ENCODE measurements at places on chromosomes 3 and 15. TPM values are rescaled to one million over a fixed set of nuclear protein-coding genes. Genes with fewer than 3 reads are reported as not detected.

DNA sequence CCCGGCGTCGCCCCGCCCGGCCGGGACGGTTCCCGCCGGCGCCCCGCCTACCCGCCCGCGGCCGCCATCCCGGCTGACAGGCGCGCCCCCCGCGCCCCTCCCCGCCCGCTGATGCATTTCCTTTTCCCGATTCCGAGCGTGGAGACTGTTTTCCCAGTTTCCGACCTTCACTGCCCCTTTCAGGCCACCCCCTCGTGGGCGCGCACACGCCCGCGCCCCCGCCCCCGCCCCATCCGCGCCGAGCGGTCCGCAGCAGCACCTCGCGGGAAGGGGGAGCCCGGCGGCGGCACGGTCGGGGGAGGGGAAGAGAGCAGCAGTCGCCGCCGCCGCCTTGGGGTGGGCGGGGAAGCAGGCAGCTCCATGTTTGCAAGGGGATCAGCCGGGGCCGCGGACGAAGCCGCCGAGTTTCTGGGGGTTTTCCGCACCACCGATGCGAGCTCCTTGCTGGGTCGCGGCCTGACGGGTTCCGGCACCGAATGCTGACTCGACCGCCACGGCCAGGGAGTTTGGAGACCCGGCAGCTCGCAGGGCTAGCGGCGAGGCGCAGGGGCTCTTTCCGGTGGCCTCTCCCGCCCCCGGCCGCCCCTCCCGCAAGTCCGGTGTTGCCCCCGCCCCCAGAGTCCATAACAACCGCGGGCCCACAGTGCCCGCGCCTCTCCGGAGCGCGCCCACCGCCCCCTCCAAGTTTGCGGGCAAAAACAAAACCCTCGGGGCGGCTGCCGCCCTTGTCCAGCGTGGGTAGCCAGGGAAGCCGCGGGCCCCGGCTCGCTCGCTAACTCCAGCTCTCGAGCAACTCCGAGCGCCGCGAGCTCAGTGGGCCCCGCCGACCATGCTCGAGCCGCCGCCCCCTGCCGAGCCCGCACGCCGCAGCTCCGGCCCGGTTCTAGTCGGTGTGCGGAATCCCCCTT, 3.2 kb upstream of the SIN3A start:
- peak overlapping the region; percentile 93 for H3K4me3 ChIP-seq
- H3K27ac ChIP-seq, result peak overlapping the region; percentile 97
- H3K4me1 ChIP-seq, result peaks cover 37% of the 10 kb centered on the region
- H3K27me3 ChIP-seq, result no peaks in the 10 kb centered on the region
- peak; percentile 90 for DNase-seq

DNA sequence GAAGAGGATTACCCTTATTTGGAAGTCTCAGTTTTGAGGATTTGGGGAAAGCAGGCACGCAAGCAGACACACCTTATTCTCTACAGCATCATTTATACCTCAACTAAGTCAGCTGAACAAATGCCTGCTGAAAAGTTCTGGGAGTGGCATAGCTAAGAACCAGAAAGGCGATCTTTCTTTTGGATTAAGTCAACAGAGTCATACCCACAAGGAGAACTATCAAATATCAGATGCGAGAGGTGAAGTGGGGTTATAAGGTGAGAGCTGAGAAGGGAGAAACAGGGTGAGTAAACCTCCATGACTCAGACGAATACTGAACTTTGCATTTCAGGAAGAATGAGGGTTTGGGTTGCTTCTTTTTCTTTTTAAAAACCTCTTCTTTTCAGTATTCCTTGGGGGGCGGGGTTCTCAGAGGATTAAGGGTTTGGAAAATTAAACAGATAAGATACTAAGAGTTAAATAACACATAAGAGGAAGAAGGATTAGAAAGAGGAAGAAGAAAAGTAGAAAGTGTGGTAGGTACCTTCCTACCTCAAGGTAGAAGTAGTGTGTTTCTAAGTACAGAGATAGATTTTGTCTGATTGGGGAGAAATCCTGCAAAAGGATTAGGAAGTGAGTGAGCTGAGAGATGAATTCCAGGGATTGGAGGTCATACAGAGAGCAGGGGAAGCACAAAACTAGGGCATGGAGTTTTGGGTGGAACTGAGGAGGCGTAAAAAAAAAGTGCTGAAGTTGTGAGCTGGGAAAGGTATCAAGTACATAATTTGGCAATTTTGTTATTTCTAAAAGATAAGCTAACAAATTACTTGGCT, 41.3 kb upstream of the ICE2 start:
- peak overlapping the region; percentile 22 for H3K4me3 ChIP-seq
- H3K4me1 ChIP-seq, result peaks cover 22% of the 10 kb centered on the region
- H3K27ac ChIP-seq, result no peak overlapping the region

GRCh38 chr3:182921665-182922355, 58.5 kb downstream of the DCUN1D1 start:
- no peak overlapping the region for H3K27ac ChIP-seq
- H3K4me3 ChIP-seq, result no peak overlapping the region
- no peaks in the 10 kb centered on the region for H3K27me3 ChIP-seq
- no peaks in the 10 kb centered on the region for H3K36me3 ChIP-seq
- peaks cover 2% of the 10 kb centered on the region for H3K4me1 ChIP-seq

- no peak overlapping the region for H3K4me3 ChIP-seq
- H3K27ac ChIP-seq, result no peak overlapping the region
- H3K36me3 ChIP-seq, result no peaks in the 10 kb centered on the region
- no peaks in the 10 kb centered on the region for H3K4me1 ChIP-seq
- peaks cover 18% of the 10 kb centered on the region for H3K27me3 ChIP-seq
Measured at GRCh38 chr3:72692990-72693389, 155.3 kb downstream of the SHQ1 start.

- H3K27ac ChIP-seq, result no peak overlapping the region
- H3K4me1 ChIP-seq, result peaks cover 20% of the 10 kb centered on the region
- H3K27me3 ChIP-seq, result peaks cover 6% of the 10 kb centered on the region
- no peak overlapping the region for H3K4me3 ChIP-seq
- no peaks in the 10 kb centered on the region for H3K36me3 ChIP-seq
- no peak for DNase-seq
Measured at GRCh38 chr15:40759961-40760360, 3.9 kb upstream of the GCHFR start.

DNA sequence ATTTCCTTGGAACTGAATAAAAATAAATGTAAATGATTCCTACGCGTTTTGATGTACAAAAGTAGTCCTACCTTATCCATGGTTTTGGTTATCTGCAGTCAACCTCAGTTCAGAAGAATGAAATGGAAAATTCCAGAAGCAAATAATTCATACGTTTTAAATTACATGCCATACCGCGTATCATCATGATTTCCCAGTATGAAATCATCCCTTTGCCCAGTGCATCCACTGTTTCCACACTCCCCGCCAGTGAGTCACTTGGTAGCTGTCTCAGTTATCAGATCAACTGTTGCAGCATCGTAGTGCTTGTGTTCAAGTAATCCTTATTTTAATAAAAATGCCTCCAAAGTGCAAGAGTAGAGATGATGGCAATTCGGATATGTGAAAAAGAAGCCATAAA, 9.1 kb upstream of the MFSD1 start:
- peaks cover 37% of the 10 kb centered on the region for H3K4me1 ChIP-seq
- peak overlapping the region; percentile 73 for H3K27ac ChIP-seq
- no peaks in the 10 kb centered on the region for H3K27me3 ChIP-seq
- no peak overlapping the region for H3K4me3 ChIP-seq
- DNase-seq, result peak; percentile 92
- no peaks in the 10 kb centered on the region for H3K36me3 ChIP-seq

- peaks cover 9% of the 10 kb centered on the region for H3K27me3 ChIP-seq
- H3K27ac ChIP-seq, result no peak overlapping the region
- no peak for DNase-seq
- H3K36me3 ChIP-seq, result no peaks in the 10 kb centered on the region
- no peaks in the 10 kb centered on the region for H3K4me1 ChIP-seq
- H3K4me3 ChIP-seq, result no peak overlapping the region
Measured at GRCh38 chr3:57128826-57129667, 36.1 kb downstream of the IL17RD start.

- DNase-seq, result peak; percentile 66
- no peak overlapping the region for H3K27ac ChIP-seq
Measured at GRCh38 chr3:186021673-186022362, 84.0 kb upstream of the TRA2B start.

DNA sequence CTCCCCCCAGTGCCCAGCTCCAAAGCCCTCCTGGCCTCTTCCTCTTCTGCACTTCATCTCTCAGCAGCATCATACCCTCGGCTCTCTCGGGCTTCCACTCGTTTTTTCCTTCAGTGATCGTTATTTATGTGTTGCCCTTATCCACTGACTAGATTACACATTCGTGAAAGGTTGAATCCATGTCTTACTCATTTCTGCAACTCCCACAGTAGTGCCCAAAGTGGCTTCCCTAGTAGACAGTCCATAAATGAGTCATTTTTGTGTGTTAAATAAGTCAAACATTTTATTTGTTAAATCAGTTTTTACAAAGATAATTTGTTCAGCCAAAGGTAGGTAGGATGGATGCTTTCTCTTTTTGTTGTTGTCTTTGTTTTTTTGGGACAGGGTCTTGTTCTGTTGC, 87.4 kb downstream of the CRTC3 start:
- no peaks in the 10 kb centered on the region for H3K4me1 ChIP-seq
- peaks cover 47% of the 10 kb centered on the region for H3K36me3 ChIP-seq
- no peak overlapping the region for H3K27ac ChIP-seq
- DNase-seq, result no peak
- no peak overlapping the region for H3K4me3 ChIP-seq

GRCh38 chr3:43770426-43771103, 79.8 kb downstream of the ABHD5 start:
- DNase-seq, result no peak
- no peak overlapping the region for H3K4me3 ChIP-seq
- no peaks in the 10 kb centered on the region for H3K27me3 ChIP-seq

DNA sequence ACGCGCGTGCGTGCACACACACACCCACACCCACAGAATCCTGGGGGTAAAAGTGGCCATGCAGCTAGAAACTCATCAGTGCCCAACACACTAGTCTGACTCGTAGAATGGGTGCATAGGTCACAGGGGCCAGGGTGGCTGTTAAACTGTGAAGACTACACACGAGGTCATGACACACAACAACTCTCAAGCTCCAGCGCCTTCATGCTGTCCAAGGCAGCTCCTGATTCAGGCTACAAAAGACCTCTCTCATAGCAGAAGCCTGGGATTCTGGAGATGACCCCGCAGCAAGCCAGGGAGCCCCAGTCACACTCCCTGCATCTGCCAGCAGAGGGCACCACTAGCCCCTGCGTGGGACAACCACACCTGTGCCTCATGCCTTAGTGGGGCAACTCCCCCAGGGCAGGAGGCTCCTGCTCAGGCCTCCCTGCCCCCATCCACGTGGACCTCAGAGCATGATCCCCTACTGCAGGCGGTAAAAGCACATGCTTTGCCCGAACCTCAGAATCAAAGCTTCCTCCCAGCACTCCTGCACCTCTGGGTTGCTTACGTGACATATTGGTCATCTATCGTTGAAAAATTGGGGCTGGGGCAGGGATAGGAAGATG, 93.1 kb downstream of the LRIG1 start:
- peaks cover 16% of the 10 kb centered on the region for H3K4me1 ChIP-seq
- DNase-seq, result peak; percentile 96
- H3K4me3 ChIP-seq, result no peak overlapping the region
- no peak overlapping the region for H3K27ac ChIP-seq
- peaks cover 2% of the 10 kb centered on the region for H3K36me3 ChIP-seq

DNA sequence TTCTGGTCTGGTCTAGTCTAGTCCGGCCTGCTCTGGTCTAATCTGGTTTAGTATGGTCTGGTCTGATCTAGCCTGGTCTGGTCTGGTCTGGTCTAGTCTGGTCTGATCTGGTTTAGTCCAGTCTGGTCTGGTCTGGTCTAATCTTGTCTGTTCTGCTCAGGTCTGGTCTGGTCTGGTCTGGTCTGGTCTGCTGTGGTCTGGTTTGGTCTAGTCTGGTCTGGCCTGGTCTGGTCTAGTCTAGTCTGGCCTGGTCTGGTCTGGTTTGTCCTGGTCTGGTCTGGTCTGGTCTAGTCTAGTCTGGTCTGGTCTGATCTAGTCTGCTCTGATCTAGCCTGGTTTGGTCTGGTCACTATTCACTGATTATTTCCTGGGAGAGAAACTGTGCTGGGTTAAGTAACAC, 84.1 kb upstream of the PRR23E start:
- H3K4me1 ChIP-seq, result no peaks in the 10 kb centered on the region
- H3K27me3 ChIP-seq, result peaks cover 10% of the 10 kb centered on the region
- no peak for DNase-seq
- no peak overlapping the region for H3K4me3 ChIP-seq

GRCh38 chr15:92128788-92129187, 264.9 kb upstream of the ST8SIA2 start:
- no peak overlapping the region for H3K4me3 ChIP-seq
- DNase-seq, result no peak
- H3K27ac ChIP-seq, result no peak overlapping the region

DNA sequence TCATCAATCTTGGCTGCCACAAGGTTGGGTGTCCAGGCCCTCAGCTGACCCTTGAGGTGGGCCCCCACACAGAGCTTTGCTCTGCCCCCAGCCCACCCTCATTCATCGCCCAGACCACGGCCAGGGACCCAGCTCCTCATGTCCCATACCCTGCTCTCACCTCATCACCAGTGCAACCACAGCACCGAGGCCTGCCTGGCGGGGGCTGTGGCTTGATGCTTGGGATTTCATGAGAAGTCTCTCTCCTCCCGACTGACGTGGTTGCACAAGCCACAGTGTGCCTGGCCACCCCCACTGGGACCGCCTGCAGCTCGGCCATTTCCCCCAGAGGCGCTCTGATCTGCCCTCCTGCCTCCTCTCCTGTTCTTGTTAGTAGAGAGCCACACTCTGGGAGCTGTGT, 45.4 kb upstream of the MTMR10 start:
- H3K27ac ChIP-seq, result no peak overlapping the region
- H3K36me3 ChIP-seq, result no peaks in the 10 kb centered on the region
- H3K27me3 ChIP-seq, result no peaks in the 10 kb centered on the region
- no peak overlapping the region for H3K4me3 ChIP-seq

DNA sequence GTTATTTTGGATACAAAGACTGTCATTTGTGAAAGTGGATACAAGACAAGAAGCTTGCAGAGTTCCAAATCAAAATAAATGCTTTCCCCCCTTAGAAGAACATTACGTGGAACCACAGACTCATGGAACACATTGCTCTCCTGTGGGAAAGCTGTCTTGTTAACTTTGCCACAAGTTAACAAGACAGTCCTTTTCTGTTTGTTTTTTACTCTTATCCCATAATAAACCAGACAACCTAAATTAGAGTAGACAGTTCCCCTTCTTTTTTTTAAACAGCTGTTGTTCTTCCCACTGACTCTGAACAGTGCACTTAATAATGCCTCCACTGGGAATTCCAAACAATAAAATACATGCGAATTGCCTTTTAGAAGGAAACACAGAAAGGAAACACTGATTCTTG, 255.3 kb upstream of the UBE2E2 start:
- H3K27me3 ChIP-seq, result no peaks in the 10 kb centered on the region
- H3K4me3 ChIP-seq, result no peak overlapping the region
- no peaks in the 10 kb centered on the region for H3K36me3 ChIP-seq
- no peak for DNase-seq

CACNA1D gene
- total RNA-seq, result 0.29 TPM

SAMD7 gene
- total RNA-seq, result not detected

SLC12A1 gene
- not detected for total RNA-seq

SKOR1 gene
- total RNA-seq, result 0.36 TPM

TM2D3 gene
- total RNA-seq, result 31.8 TPM

NOX5 gene
- 0.36 TPM for total RNA-seq

ARPP21 gene
- not detected for total RNA-seq

FGD5 gene
- under 0.01 TPM for total RNA-seq

GOLGA6B gene
- total RNA-seq, result not detected

ATP13A4 gene
- not detected for total RNA-seq

CCDC80 gene
- total RNA-seq, result 657 TPM
